ENCODE measurements at places on chromosomes 3 and 15.

GRCh38 chr3:45035441-45036301, 9.6 kb downstream of the CLEC3B start:
- no peak for DNase-seq

- no peak for DNase-seq
These were observed 1119.6 kb downstream of the ZPLD1 start for GRCh38 chr3:103554451-103554850.

DNA sequence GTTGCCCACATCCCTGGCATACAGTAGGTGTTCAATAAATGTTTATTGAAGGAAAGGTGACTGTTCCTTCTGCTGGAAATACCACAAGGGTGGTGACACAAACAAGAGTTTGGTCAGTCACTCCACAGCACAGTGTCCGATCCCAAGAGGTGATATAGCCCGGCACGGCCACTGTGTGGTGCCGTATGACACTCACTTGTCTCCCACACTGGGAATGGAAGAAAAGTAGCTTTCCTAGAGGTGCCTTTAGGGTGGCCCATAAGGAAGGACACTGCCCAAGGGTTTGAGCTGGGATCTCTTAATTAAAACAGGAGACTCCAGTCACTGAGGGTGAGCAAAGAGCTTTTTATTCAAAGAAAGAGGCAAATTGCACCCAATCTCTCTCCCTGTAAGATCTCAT, 40.5 kb downstream of the TGM4 start:
- no peak for DNase-seq

DNA sequence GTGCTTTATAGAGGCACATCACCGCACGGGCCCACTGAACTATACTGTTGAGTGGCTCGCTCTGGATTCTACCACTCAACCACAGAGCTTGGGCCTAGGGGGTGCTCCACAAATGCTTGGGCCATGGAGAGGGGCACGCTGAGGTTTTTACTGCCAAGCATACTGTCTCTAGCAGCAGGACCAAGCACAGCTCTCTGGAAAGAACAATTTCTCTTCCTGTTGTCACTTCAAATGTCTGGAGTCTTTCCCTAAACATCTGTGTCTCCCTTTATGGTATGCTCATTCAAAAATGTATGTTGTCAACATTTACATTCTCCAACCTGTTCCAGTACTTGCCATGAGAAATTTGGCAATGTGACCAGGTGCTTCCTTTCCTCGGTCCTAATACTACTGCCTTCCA, 114.7 kb upstream of the TPM1 start:
- no peak for DNase-seq

DNA sequence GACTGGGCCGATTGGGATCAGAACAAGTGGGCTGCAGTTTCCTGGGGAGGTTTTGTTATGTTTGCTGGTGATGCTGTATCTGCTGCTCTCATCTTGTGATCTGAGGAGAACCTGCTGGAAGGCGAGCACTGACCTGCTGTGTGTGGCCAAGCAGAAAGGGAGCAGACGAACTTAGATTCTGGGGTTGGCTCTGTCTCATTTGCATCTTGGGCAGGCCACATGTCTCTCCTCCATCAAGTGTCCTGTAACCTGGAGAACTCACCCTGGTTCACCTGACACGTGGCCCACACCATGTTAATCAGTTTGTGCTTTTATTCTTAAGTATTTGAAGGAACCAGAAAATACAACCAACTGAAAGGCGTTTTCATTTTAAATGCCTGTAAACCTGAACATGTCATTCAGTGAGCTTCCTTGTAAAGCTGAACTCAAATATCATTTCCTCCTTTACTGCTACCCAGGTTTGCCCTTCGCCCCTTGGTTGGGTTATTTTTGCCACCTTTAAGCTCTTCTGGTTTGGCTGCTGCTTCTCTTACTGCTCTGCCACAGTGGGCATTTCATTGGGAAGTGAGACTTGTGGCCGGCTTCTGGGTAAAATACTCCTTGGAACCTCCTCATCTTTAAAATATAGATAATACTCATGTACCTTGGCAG, 33.5 kb upstream of the TRAK1 start:
- no peak for DNase-seq

DNA sequence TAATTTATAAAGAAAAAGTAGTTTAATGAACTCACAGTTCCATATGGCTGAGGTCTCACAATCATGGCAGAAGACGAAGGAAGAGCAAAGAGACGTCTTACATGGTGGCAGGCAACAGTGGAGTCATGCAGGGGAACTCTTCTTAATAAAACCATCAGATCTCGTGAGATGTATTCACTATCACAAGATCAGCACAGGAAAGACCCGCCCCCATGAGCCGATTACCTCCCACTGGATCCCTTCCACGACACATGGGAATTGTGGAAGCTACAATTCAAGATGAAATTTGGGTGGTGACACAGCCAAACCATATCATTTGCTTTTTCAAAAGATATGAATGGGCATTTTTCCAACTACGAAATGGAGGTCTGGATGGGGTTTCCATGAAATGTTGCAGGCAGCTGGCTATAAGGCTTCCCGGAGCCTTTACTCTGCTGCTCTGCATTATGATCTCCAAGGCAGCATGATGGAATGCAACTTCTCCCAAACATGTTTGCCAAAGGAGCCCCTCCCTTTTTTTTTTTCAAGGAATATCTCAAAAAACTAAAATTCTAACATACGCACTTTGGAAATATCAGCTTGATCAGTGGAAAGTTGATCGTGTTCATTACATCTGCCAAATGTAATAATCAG, 189.7 kb downstream of the MEX3B start:
- no peak for DNase-seq

DNA sequence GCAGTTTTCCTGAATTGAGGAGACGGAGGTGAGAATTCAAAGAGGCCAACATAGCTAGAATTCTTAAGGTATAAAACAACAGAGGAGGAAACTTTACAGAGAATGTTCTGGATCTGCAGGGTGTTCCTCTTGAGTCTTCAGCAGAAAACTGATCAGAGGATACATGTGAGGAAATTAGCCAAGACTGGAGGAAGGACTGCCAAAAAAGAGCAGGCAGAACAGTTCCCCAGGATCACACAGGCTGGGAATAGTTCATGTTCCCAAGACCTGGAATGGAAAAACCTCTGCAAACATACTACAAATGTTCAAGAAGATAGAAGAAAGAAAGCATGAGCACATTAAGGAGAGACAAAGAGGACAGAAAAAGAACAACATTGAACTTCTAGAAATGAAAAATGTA, 7.5 kb downstream of the SLC49A4 start:
- DNase-seq: no peak

- no peak for DNase-seq
These were observed 175.0 kb downstream of the CFAP20DC start for GRCh38 chr3:58874795-58875194.

DNA sequence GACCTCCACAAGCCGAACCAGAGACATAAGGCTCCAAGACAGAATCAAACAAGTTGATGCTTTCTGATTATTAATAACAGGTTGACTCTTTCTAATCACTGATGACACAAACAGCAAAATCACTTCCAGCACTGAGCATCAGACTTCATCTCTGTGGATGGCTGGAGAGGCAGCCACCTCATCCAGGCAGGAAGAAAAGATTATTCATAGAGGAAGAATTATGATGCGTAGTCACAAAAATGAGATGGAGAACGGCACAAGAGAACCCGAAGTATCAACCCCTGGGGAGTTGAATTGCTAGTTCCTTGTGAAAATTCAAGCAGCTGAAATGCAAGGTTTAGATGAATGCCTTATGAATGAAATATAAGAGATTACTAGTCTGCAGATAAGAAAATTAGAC, 49.9 kb upstream of the LMCD1 start:
- DNase-seq: no peak

DNA sequence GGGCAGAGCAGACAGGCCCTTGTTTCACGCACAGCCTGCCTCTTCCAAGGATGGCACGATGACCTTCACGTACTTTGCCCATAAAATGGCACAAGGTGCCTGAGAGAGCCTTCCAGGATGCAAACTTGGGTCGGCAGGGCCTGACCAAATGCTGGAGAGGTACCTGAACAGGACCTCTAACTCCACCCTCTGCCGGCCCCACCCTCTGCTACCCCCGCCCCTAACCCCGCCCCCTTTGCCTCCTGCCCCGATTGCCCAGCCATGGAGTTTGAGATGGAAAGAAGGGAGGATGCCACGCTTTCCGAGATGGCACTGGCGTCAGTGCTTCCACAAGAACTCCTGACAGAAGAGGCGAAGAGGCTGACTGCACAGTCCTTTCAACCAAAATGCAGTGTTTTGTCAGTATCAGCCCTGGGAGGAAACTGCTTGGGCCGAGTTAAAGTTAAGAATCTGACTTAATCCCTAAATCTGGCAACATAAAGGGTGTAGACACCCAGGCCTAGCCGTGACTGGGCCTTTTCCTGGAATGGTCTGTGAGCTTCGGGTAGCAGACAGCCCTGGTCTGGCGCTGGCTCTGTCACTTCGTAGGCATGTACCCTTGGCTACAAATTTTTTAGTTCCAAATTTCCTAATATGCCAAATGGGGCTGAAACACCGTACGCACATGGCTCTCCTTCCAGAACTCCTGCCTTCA, 230.3 kb upstream of the RGMA start:
- no peak for DNase-seq

DNA sequence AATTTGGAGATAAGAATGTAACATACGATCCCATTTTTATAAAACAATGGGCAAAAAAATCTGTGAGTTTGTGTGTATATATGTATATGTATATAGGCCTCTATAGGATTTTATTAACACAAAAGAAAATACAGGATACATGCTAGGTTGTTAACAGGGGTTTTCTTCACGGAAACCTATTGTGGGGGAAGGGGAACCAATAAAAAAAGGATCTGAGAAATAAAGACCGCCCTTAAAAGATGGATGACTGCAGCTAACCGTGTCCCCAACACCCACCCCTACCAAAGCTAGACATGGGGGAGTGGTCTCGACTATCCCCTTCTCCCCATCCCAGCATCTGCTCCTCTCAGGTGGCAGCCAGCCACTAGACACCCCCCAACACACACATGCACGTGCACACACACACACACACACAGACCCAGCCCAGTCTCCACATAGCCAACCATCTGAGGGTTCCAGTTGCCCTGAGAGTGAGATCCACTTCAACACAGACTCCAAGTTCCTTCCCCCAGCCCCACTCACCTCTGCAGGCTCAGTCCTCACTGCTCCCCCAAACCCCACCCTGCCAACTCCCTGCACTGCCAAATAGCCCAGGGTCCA, 132.9 kb downstream of the TPRA1 start:
- DNase-seq: no peak

GRCh38 chr3:7423995-7424394, 563.1 kb downstream of the GRM7 start:
- DNase-seq: no peak

DNA sequence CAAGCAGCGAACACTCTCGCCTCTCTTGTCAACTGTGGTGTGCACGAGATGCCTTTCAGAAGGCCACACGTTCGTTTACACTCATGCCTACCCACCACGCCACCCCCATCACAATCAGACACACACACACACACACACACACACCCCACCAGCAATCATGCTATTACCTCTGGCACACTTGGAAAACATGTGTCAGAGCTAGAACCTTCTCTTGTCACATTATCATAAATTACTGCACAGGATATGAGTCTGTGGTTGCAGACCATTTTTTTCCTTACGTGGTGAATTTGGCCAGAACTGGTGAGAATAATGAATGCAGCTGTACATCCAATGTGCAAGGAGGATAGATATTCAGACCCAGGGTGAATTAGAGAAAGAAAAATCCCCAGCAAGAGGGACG, 52.4 kb downstream of the TRIM69 start:
- DNase-seq: no peak

- DNase-seq: no peak
These were observed 71.4 kb upstream of the PCSK6 start for GRCh38 chr15:101560722-101561583.

DNA sequence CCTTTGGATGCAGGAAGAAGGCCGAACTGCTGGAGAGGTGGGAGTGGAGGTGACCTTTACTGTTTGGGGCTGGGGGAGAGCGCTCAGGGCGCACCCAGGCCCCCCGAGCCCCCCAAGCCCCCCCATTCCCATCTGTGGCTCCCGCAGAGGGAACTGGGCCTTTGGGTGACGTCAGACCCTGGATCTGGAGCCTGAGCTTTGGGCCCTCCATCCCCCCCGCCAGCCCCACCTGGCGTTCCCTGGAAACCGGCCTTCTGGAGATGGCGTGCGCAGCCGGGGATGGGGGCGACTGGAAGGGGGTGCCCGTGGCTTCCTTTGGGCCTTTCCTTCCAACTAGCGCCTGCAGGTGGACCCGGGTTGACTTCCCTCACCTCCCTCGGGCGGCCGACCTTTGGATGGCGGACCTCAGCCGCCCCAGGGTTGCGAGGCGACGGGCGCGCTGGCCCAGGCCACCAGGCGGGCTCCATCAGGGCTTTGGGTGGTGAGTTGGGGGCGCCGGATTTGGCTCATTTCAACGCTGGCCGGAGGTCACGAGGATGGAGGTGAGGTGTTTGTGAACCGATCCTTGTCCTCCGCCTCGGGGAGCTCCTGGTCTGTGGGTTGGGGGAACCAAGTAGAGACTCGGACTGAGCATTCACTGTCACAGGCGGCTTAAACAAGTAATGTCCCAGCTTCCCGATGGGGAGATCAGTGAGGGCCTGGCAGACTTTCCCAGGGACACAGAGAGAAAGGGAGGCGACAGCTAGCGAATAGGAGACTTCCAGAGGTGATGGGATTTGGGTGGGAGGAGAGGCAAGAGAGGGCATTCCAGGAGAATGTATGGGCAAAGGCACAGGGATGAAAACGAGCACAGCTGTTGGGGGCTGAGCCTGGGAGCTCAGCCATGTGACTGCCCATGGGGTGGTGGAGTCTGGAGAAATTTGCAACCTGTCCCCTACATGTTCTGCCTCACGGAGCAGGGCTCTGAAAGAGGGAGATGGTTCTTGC, 709 bp downstream of the SCAMP5 start:
- no peak for DNase-seq

GRCh38 chr3:172066880-172067796, 27.8 kb downstream of the FNDC3B start:
- DNase-seq: no peak

DNA sequence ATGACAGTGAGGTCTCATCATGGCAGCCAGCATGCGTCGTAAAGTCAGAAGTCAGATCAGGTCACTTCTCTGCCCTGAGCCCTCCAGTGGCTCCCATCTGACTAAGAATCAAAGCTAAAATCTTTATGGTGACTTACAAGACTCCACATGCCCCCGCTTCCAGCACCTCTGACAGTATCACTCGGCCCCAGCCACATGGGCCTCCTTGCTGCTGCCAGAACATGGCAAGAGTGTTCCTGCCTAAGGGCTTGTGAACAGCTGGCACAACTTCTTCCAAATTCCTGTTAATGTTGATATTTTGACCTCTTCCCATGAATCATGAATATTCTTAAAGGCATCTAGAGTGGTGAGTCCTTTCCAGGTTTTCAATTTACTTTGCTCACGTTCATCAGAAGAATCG, 20.5 kb downstream of the POLR2M start:
- DNase-seq: no peak

Measured in NT2/D1 (cell line).